ENCODE measurements at places on chromosomes 11 and 22.

GRCh38 chr11:70252844-70253243 lies 17.6 kb upstream of the PPFIA1 start:
- DNase-seq: no peak

DNA sequence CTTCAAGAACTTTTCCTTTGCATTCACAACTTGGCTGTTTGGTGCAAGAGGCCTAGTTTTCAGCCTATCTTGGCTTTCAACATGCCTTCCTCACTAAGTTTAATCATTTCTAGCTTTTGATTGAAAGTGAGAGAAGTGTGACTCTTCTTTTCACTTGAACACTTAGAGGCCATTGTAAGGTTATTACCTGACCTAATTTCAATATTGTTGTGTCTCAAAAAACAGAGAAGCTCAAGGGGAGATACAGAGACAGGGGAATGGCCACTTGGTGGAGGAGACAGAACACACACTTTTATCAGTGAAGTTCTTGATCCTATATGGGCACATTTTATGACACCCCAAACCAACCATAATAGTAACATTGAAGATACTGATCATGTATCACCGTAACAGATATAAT lies 532.3 kb downstream of the DLG2 start:
- no peak for DNase-seq

DNA sequence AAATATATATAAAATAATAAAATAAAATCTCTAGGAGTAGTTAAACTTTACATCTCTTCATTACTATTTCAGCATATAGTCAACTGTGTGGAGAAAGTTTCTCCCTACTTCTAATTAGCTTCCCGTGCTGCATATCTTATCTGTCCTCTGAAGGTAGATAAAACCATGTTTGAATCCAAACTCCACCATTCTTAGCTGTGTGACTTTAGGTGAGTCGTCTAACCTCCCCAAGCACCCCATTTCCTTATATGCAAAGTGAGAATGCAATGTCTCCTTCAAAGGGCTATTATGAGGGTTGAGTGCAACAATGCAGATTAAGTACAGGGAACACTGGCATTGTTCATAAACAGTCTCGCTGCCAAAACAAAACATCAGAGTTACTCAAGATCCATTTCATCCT lies 80.8 kb upstream of the DRD2 start:
- DNase-seq: no peak

GRCh38 chr11:58830673-58831301 lies 13.7 kb downstream of the GLYATL2 start:
- DNase-seq: no peak

- peak; percentile 27 for DNase-seq
Measured at GRCh38 chr22:32836280-32837123, 35.0 kb downstream of the TIMP3 start.
